ENCODE measurements at places on chromosomes 3 and 15.

DNA sequence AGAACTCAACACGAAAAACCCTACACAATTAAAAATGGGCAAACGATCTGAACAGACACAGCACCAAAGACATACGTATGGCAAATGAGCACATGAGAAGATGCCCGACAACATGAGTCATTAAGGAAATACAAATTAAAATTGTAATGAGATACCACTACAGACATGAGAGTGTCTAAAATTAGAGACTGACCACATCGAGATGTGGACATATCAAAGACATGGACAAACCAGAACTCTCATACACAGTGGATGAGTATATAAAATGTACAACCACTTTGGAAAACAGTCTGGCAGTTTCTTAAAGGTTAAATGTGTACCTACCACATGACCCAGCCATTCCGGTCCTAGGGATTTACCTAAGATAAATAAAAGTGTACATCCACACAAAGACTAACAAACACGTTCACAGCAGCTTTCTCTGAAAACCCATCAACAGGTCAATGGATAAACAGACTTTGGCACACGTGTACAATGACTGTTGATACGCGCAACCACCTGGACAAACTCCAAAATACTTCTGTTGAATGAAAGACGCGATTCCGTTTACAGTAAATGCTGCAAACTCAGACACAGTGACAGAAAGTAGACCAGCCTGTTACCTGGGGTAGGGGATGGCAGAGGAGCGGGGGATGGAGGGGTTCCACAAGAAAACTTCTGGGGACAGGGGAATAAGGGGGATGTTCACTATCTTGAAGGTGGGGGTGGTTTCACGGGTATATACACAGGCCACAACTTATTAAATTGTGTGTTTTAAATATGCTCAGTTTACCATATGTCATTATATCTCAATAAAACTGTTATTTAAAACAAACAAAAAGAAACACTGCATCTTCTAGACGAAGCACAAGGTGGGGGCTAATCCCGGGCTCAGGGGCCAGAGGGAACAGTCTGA lies 2.1 kb downstream of the TNK2 start:
- DNase-seq = no peak

DNA sequence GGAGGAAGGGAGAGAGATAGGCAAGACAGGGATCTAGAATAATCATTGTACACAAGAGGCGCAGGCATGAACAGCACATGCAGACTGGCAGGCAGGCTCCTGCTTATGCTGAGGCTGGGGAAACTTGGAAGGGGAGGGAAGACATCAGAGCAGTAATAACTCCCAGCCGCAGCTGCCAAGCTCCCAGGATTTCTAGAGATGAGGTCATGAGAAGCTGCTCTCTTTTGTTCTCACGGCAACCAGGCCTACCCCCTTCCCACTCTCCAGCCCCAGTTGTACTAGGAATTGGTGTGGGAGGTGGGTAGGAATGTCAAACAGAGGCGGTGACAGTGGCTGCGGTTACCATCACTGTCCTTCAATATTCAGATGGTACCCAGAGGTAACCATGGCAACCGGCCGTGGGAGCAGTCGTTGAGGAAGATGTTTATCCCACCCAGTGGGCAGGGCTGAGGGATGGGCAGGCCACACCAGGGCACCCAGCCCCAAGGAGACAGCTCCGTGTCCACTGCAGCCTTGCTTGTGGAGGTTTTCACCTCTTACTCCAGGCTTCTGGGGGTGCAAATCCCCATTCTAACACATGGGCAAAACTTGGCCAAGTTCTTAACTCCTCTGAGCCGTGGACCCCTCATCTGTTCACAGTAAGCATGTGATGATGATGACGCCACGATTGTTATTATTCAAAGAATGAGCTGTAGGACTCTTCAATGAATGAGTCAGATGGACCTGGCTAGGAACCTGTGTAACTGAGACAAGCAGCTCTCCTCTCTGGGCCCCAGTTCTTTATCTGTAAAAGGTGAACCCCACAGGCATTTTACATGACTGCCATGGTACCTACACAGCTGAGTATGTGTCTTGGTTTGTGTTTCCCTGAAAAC lies 360.8 kb upstream of the PROK2 start:
- no peak for DNase-seq

- DNase-seq = no peak
Measured at GRCh38 chr3:149638228-149639092, 19.4 kb downstream of the WWTR1 start.

GRCh38 chr3:182592747-182593146 lies 200.6 kb upstream of the ATP11B start:
- DNase-seq = no peak

GRCh38 chr3:173395073-173395411 lies 2.5 kb upstream of the NLGN1 start:
- no peak for DNase-seq

DNA sequence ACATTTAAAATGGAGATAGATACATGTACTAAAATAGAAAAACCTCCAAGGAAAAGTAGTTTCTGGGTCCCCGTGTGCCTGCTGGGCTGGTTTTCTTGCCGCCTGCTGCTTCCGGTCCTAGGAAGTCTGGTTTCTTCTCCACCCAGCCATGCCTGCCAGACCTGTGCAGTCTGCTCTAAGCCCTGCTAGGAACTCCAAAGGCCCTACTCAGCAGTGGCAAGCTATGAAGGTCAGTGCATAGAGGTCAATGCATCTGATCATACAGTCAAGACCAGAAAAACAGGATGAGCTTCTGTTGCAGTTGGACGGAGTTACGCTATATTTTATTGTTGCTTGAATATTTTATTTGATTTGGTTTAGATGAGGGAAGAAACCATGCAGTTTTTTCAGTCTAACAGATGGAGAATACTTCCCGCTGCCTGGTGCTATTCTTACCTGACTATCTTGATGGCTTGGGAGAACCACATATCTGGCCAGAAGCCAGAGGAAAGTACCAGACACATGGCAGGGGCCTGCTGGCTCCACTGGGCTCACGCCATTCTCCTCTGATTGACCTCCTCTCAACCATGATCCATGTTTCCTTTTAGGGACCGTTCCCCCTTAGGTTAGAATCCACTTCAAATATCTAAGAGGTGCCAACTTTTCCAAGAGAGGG lies 226.8 kb upstream of the ST8SIA2 start:
- no peak for DNase-seq

- no peak for DNase-seq
Measured at GRCh38 chr3:32757618-32758374, 60.0 kb upstream of the TRIM71 start.

DNA sequence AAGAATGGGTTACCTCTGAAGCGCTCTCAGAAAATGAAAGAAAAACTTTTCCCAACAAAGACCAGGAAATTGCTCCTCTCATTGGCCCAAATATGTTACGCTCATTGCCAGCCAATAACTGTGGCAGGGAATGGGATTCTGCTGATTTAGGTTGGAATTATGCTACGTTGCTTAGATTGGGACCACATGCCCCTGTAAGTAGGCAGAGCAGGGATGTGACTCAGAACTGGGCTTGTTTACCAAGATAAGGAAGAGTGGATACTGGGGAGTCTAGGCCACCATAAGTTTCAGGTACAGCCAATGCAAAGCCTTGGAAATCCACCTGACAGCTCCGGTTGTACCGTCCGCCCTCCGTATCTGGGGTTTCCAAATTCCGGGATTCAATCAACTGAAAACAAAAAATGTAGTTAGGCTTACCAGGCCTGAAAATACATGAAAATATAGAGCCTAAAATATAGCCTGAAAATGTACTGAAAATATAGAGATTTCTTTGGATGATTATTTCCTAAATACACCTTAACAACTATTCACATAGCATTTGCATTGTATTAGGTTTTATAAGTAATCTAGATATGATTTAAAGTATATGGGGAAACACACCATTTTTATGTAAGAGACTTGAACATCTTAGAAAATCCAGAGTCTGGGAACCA lies 1.5 kb upstream of the TCF12 start:
- no peak for DNase-seq

DNA sequence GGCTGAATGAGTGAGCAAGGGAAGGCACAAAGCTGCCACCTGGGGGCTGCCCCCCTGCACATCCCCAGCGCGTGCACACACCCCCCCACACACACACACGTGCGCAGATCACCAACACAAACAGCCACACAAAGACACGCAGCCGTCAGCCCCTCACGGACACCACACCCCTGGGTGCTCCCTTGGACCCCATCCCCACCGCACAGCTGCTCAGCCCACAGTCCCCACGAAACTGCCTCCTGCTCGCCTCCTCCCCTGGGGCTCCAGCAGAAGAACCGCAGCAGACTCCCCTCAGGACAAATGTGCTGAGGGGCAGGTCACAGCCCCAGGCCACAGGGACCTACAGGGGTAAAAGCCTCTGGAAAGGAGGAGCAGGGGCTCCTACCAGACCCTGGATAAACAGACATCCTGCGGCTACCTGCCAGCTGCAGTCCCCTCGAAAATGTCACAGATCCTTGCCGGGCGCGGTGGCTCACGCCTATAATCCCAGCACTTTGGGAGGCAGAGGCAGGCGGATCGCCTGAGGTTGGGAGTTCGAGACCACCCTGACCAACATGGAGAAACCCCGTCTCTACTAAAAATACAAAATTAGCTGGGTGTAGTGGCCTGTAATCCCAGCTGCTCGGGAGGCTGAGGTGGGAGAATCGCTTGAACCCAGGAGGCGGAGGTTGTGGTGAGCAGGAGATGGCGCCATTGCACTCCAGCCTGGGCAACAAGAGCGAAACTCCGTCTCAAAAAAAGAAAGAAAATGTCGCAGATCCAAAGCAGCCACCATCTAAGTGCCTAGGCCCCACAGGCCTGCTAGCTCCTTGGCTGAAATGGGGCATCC lies 6.5 kb downstream of the TWF2 start:
- no peak for DNase-seq

GRCh38 chr15:89812011-89812846 lies 2.4 kb downstream of the ANPEP start:
- no peak for DNase-seq

DNA sequence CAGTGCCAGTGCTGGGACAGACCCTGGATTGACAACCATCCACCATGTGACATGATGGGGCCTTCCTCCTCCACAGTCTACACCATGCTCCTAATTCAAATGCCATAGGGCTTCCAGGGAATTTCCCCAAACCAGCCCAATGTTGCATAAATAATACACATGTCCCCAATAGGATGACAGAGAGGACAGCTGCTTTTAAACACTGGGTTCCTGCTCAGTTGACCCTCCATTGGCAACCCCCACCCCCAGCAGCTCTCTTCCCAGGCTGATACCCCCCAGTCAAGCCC lies 28.3 kb upstream of the ATP2B2 start:
- DNase-seq = no peak

DNA sequence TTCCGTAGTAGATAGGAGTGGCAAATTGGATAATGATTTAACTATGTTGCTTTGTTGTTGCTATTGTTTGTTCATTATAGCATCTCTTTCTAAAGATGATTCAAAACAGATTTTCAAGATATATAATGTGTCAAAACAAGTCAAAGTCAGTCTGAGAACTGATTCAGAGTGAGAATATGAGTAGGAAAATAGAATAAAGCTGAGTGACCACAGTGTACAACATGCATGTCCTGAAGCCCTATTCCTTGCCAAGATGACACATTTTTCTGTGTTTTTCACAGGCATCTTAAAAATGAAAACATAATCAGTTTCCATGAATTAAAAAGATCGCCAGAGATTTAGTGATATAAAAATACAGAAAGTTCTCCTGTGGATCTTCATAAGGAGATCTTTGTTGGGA lies 57.0 kb upstream of the THRB start:
- DNase-seq = no peak

- no peak for DNase-seq
Measured at GRCh38 chr3:9409981-9410854, 12.8 kb downstream of the SETD5 start.

DNA sequence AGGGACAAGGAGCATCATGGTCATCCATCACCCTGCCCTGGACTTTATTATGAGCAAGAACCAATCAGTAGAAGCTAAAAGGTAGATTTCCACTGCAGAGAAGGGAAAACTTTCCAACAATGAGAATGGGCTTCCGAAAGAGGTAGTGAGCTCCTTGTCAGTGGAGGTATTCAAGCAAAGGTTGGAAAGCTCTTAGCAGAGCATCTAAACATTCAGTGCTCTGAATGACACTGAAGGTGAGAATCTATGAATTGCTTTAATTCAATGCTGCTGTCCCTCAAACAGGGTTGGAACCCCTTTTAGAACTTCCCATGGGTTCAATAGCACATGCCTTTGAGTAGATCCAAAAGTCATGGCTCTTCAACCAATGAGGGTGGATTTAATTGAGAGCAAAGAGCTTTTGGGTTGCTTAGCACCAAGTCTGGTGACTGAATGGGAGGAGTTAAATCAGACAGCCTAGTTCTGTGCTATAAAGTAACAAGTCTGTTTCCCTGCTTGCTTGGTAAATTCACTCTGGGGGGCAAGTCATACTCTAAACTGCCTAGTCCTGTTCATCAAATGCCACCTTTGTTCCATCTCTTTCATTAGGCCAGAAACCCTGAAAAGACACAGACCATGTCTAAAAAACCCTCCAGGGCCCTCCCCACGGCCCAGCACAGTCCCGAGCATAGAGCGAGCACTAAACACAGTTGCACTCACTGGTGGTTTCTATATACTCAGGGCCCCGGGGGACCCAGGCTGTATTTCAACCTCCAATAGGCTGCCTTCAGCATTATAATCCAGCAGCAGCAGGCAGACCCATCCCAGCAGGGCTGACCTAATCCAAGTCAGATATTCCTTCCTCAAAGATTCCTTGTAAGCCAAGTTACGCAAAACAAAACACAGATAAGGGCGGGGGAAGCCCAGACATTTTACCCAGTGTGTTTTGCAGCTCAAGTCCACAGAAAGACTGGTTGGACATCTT lies 161.2 kb downstream of the MEGF11 start:
- no peak for DNase-seq

DNA sequence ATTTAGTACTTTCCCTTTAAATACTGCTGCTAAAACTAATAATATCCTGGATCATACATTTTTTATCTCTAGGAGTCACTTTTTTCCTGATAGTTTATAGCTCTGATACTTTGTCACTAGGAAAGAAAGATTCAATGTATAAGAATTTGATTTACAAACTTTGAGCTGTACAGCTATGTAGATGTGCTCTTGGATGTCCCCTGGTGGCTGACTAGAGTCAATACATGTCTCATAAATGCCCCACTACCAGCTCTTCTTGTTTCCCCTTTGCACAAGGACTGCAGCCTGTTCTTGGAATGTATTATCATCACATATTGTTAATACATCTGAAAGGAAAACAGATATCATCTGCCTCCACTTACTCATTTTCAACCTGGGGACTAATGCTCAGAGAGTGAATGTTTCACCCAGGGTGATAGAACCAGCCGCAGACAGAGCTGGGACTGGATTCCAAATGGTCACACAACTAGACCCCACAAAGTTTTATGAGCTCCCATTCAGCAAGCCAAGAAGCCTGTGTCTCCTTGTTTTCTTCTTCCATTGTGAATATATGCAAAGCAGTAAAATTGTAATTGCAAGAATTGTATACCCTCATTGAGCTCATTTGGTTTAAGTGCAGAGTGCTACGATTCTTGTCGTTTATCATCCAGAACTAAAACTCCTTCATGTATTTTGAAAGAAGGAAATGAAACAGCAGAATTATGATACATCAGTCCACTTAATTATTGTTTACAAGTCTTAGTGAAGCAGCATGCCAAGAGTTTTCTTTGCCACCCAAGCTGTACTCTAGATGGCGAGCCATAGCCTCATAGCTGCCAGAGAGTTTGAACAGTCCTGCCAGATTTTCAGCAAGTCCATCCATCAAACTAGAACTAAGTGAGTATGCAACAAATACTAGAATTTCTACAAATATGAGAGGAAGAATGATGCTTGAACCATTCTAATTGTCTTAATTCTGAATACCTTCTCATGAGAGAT lies 261.6 kb upstream of the LMCD1 start:
- no peak for DNase-seq

GRCh38 chr15:89999676-90000185 lies 1.4 kb upstream of the ZNF710 start:
- DNase-seq = no peak

GRCh38 chr3:9251055-9251786 lies 1.8 kb upstream of the SRGAP3 start:
- no peak for DNase-seq

Measured in thoracic aorta (tissue), 2 donors.